Lower leg skin (tissue), 4 donors: ENCODE measurements at places on chromosomes 1 and 21. TPM values are rescaled to one million over a fixed set of nuclear protein-coding genes. Genes with fewer than 3 reads are reported as not detected.

GRCh38 chr1:190957565-190957964 lies 479.9 kb upstream of the BRINP3 start:
- DNase-seq, result no peak

- no peak for DNase-seq
Measured at GRCh38 chr1:216046336-216046735, 376.9 kb downstream of the USH2A start.

GRCh38 chr1:30982937-30983336 lies 74.4 kb upstream of the SDC3 start:
- peak; percentile 43 for DNase-seq

DNA sequence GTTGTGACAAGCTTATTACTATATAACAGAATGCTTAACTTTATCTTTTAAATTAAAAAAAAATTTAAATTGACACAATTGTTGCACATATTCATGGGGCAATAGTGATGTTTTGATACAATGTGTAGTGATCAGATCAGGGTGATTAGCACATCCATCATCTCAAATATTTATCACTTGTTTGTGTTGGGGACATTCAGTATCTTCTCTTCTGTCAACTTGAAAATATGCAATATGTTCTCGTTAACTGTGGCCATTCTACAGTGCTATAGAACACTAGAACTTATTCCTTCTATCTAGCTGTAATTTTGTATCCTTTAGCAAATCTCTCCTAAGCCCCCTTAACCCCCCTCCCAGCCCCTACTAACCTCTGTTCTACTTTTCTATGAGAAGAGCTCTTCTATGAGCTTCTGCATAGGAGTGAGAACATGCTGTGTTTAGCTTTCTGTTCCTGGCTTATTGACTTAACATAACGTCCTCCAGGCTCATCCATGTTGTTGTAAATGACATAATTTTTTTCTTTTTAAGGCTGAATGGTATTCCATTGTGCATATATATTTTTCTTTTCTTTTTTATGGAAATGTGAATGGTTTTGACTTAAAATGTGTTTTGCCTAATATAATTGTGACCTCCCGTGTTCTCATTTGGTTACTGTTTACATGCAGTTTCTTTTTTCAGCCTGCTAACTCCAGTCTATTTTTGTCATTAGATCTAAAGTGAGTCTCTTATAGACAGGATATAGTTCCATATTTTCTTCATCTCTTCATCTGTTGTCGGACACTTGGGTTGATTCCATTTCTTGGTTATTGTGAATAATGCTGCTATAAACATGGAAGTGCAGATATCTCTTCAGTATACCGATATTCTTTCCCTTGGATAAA lies 23.8 kb downstream of the CEP350 start:
- DNase-seq, result no peak

GRCh38 chr1:169109561-169110134 lies 3.2 kb downstream of the ATP1B1 start:
- DNase-seq, result peak; percentile 35

GRCh38 chr1:45012639-45013278 lies 705 bp downstream of the UROD start:
- peak; percentile 82 for DNase-seq

Gene BLACAT1
- total RNA-seq, result not detected

Gene PRRX1
- 7.5 TPM for total RNA-seq
